Spinal cord (tissue), 10 donors: ENCODE measurements at places on chromosomes 1 and 21. TPM values are rescaled to one million over a fixed set of nuclear protein-coding genes. Genes with fewer than 3 reads are reported as not detected.

DNA sequence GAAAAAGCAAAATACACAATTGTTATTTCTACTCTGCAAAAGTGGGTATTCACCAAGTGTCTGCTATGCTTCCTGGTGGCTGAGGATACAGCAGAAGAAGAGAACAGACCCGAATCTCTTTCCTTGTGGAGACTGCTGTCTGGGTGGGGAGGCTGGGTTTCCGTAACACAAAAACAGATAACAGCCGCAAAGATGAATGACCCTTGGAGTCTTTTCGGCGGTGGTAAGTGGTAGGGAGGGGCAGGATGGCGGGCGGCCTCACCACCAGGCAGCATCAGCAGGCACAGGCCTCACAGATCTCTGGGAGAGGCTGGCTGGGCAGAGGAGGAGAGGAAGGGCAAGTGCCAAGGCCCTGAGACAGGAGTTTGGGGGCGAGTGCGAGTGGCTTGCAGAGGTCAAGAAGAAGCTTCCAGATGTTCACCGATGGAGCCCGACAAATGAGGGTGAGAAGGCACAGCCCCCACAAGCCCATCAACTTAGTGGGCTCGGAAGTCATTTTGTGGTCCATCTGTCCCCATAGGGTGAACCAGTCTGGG is 164.2 kb downstream of the RHOU start:
- DNase-seq = no peak

The RHD gene
- 1.4 TPM for total RNA-seq

DNA sequence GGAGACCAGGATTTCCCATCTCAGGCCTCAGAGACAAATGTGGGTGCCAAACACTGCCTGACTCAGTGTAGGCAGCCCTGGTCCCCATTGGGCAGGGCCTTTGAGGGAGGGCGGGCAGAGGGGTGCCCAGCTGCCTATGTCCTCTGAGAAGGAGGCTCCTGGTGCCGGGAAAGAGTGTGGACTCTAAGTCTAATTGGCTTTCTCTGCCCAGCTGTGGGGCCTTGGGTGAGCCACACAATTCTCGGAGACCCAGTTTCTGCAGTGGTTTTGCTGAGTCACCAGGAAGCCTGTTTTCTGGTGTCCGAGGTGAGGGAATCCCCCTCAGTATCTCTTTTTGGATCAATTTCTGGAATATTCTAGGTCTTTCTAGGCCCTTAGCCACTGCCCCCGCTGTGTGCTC is 35.3 kb upstream of the ACTL8 start:
- DNase-seq = no peak

The RNF223 gene
- total RNA-seq = not detected
